ENCODE measurements at places on chromosomes 5 and 9. TPM values are rescaled to one million over a fixed set of nuclear protein-coding genes. Genes with fewer than 3 reads are reported as not detected.

DNA sequence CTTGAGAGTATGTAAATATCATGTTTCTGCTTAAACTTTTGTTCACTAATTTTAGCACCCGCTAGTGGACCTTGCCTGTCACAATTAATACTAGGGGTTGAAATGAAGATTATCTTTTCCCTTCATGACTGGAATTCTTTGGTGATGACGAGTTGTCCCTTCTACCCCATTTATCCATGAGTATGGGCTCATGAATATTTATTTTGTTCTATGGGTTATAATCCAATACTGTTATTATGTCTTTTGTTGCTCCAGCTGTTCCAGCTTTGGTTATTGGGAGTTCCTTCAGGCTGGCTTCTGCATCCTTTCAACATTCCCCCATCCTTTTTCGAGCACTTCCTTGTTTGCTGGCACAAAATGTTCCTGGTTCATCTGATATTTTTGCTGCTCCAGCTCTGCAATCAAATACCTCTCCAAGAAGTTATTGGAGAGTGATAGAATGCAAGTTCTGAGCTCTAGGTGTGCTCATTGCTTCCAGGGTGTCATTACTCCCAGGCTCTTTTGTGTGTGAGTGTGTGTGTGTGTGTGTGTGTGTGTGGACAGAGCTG, 19.7 kb upstream of the ARHGEF28 start:
- peaks cover 33% of the 10 kb centered on the region for H3K4me1 ChIP-seq
- H3K4me3 ChIP-seq: no peak overlapping the region
- no peaks in the 10 kb centered on the region for H3K27me3 ChIP-seq
- DNase-seq: no peak
- H3K27ac ChIP-seq: peak overlapping the region; percentile 54
- no peaks in the 10 kb centered on the region for H3K36me3 ChIP-seq

DNA sequence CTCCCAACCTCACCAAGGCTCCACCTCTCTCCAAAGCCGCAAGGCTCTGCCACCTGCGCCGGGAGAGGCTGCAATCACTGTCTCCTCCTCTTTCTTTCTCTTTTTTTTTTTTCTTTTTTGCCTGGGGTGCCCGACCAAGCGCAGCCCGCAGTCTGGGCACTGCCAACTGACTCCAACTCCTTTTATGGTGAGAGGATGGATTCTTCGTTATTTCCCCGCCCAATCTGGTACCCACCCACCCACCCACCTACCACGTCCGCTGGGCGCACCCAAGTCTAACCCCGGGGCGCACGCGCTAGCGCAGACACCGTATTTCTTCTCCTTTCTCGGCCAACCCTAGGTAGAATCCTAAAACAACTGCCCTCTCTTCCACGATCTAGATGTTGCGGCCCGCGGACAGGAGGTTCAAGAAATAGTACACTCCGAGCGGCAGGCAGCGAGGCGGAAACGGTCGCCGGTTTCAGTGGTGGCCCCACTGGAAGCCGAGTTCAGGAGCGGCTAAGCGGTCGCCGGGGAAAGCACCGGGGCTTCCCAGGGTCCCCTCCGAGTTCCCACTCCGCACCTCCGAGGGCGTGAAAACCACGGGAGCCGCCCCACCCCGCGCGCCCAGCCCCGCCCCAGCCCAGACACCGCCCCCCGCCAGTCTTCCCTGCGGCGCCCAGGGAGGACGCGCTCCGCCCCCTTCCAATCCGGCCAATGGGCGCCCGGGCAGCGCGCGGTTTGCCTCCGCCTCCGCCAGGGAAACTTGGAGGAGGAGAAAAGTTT, 385 bp upstream of the PTGER4 start:
- peak overlapping the region; percentile 90 for H3K4me3 ChIP-seq
- peaks cover 4% of the 10 kb centered on the region for H3K36me3 ChIP-seq
- peak overlapping the region; percentile 92 for H3K27ac ChIP-seq
- H3K4me1 ChIP-seq: peaks cover 39% of the 10 kb centered on the region
- H3K27me3 ChIP-seq: no peaks in the 10 kb centered on the region

DNA sequence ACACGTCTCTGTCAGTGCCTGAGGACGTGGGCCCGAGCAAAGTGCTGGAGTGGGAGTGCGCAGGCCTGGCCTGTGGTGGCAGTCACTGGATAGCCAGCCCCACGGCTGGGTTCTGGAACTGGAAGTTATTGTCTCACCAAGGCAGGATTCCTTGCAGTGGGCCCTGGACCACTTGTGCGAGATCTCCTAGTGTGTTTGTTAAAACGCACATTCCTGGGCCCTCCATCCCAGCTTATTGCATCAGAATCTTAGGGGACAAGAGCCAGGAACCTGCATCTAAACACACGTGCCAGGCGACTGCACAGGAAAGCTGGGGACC, 26.9 kb downstream of the PTPA start:
- peak overlapping the region; percentile 100 for H3K27ac ChIP-seq
- DNase-seq: no peak
- peaks cover 30% of the 10 kb centered on the region for H3K4me1 ChIP-seq
- no peaks in the 10 kb centered on the region for H3K27me3 ChIP-seq
- H3K4me3 ChIP-seq: no peak overlapping the region

DNA sequence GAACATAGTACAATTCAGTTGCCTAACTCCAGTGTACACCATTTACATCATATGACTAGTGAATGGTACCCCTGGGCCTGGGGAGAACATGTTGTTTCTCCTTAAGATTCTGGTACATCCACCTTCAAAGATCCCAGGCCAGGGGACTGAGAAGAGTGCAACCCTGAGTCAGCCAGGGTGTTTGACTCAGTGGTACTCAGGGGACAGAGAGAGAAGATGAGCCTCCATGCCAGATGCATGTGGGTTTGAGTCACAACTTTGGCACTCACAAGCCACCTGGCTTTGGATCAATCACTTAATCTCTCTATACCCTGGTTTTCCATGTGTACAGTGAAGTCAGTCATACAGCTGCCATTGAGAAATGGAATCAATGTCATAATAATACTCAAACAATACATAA, 53.7 kb downstream of the MAP1B start:
- H3K27me3 ChIP-seq: no peaks in the 10 kb centered on the region
- H3K4me1 ChIP-seq: peaks cover 7% of the 10 kb centered on the region
- no peaks in the 10 kb centered on the region for H3K36me3 ChIP-seq

DNA sequence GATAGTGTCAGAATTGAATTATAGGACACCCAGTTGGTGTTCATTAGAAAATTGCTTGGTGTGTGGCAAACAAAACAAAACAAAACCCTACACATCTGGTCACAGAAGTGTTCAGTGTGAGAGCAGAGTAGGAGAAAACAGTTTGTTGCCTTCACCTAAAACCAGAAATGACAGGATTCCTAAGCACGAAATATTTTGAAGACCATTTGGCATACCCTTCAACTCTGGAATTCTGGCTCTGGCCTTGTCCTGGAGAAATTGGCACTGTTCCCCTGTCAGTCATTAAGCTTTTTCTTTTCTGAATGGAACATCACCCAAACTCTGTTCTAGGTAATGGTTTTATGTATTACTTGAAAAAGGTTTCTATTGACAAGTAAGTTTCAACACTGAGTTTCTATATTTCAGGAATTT, 110.2 kb upstream of the PCA3 start:
- no peak for DNase-seq
- no peak overlapping the region for H3K27ac ChIP-seq
- H3K4me1 ChIP-seq: no peaks in the 10 kb centered on the region
- no peaks in the 10 kb centered on the region for H3K36me3 ChIP-seq

- peak; percentile 53 for DNase-seq
- H3K36me3 ChIP-seq: no peaks in the 10 kb centered on the region
- no peaks in the 10 kb centered on the region for H3K27me3 ChIP-seq
- H3K27ac ChIP-seq: no peak within 1 kb of the TSS
- peaks cover 4% of the 10 kb centered on the region for H3K4me1 ChIP-seq
- peak within 1 kb of the TSS; percentile 83 for H3K4me3 ChIP-seq
Observed at GRCh38 chr9:111661150-111661801, at the start of gene GNG10. TSS of gene GNG10 (plus strand) at chr9:111661605. CDS start at chr9:111661635, 30 bp downstream.

- H3K36me3 ChIP-seq: no peaks in the 10 kb centered on the region
- H3K4me3 ChIP-seq: no peak overlapping the region
- peaks cover 19% of the 10 kb centered on the region for H3K4me1 ChIP-seq
- DNase-seq: no peak
- no peaks in the 10 kb centered on the region for H3K27me3 ChIP-seq
- H3K27ac ChIP-seq: no peak overlapping the region
Observed at GRCh38 chr5:30343707-30344106, 849.8 kb upstream of the CDH6 start.

DNA sequence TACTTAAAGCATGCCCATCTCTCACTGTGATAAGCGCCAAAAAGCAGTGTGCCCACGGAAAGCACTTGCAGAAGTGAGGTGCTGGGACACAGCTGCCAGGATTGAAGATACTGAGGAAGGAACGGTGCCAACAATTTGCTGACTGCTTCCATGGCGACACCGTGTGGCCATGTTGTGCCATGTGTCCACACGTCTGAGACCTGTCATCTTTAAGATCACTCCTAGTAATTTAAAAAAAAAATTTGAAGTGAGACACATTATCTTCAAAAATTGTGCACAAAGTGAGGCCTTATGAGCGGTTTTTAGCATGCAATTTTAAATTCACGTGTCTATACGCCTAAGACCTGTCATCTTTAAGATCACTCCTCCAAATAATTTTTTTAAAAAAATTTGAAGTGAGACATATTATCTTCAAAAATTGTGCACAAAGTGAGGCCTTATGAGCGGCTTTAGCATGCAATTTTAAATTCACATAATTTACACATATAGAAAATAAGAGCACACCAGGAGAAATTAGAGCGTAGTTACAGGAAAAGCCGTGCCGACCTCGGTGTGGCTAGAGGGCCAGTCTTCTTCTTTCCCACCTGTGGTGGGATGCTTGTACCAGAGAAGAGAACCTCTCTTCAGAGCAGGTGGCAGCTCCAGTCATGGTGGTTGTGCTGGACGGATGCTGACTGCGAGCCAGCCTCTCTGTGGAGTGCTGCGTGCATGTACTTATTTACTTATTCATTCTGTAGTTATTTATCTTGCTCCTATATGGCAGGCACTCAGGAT, 21.4 kb upstream of the FLT4 start:
- H3K27ac ChIP-seq: no peak overlapping the region
- peaks cover 27% of the 10 kb centered on the region for H3K27me3 ChIP-seq
- H3K4me3 ChIP-seq: no peak overlapping the region
- no peaks in the 10 kb centered on the region for H3K4me1 ChIP-seq
- H3K36me3 ChIP-seq: no peaks in the 10 kb centered on the region

GRCh38 chr5:91443023-91443422, 59.9 kb upstream of the ARRDC3 start:
- H3K27me3 ChIP-seq: no peaks in the 10 kb centered on the region
- peak; percentile 77 for DNase-seq
- peak overlapping the region; percentile 57 for H3K27ac ChIP-seq
- H3K4me3 ChIP-seq: no peak overlapping the region
- peaks cover 17% of the 10 kb centered on the region for H3K4me1 ChIP-seq

GRCh38 chr5:131581702-131582101, 53.3 kb downstream of the RAPGEF6 start:
- H3K27ac ChIP-seq: no peak overlapping the region
- no peaks in the 10 kb centered on the region for H3K4me1 ChIP-seq
- no peaks in the 10 kb centered on the region for H3K27me3 ChIP-seq
- no peak overlapping the region for H3K4me3 ChIP-seq

DNA sequence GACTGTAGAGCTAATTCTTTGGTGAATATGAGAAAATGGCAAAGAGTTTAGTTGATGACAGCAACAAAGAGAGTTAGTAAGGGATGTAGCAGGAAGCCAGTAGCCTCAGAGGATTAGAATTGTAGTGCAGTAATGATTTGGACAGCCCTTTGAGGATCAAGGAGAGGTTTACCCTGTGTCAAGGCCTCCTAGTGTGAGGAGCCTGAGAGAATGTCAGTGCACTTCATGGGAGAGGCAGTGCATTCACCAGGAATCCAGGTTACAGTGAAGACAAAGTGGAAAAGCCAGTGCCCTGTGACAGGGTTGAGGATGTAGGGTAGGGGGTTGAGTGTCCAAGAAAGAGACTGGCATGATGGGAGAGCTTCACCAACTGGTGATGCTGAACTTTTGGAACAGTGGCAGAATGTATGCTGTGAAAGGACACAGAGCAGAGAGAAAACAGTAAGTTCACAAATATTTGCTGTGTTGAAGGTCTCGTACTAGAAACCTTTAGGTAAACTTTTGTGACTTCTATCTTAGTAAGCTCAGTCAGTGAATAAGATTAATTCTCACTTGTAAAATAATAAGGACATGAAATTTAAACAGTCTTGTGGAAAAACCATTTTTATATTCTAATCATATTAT, 27.3 kb downstream of the NLN start:
- H3K4me1 ChIP-seq: no peaks in the 10 kb centered on the region
- H3K27ac ChIP-seq: no peak overlapping the region
- H3K27me3 ChIP-seq: no peaks in the 10 kb centered on the region
- no peak for DNase-seq

GRCh38 chr5:948472-949274, 56.0 kb downstream of the TRIP13 start:
- H3K27me3 ChIP-seq: peaks cover 49% of the 10 kb centered on the region
- no peaks in the 10 kb centered on the region for H3K36me3 ChIP-seq

- no peaks in the 10 kb centered on the region for H3K27me3 ChIP-seq
- H3K36me3 ChIP-seq: no peaks in the 10 kb centered on the region
- no peak overlapping the region for H3K27ac ChIP-seq
- H3K4me3 ChIP-seq: no peak overlapping the region
- peaks cover 7% of the 10 kb centered on the region for H3K4me1 ChIP-seq
Observed at GRCh38 chr5:75574791-75575190, 36.5 kb upstream of the ANKDD1B start.

- no peak overlapping the region for H3K4me3 ChIP-seq
- no peaks in the 10 kb centered on the region for H3K4me1 ChIP-seq
- H3K36me3 ChIP-seq: no peaks in the 10 kb centered on the region
- DNase-seq: no peak
- H3K27me3 ChIP-seq: 0 out of 2 replicates have a peak, but pooled peaks cover 4% of the 10 kb centered on the region
Observed at GRCh38 chr5:51034222-51034901, 348.9 kb upstream of the ISL1 start.

DNA sequence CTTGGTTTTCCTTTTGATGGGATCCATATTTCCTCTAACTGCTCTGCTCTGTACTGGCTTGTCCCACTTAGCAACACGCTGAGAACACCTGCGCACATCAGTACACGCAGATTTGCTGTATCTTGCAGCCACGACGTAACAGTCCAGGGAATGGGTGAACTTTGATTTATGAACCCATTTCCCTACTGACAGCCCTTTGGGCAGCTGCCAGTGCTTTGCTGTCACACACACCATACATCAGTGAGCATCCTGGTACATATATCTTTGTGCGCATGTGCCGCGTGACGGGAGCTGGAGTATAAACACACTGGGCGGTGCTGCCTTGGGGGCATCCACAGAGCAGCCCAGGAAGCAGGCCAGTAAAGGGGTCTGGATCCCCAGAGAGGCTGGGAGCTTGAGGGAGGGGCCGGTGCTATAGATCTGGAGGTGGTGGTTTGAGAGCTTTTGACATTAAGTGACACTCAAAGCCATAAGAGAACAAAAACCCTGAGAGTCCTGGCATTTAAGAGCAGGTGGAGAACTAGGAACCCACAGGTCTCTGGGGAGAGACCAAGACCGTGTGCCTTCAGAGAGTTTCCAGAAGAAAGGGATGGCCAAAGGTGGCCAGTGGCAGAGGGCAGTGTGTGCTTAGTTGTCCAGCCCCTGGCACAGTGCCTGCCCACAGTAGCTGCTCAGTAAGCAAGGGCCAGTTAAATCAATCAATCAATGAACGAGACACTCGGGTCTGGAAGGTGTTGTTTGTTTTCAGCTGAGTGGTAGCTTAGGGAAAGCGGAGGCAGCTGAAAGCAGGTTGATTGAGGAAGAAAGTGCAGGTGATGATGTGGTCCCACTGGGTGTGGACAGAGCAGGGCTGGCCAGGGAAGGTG, 53.7 kb downstream of the LMX1B start:
- H3K27ac ChIP-seq: no peak overlapping the region
- H3K4me3 ChIP-seq: no peak overlapping the region
- no peak for DNase-seq
- H3K27me3 ChIP-seq: no peaks in the 10 kb centered on the region

Gene GFI1B
- not detected for total RNA-seq

Gene TLX3
- total RNA-seq: not detected

Gene ARSI
- total RNA-seq: 6.3 TPM

Gene IL3
- total RNA-seq: not detected

Gene BHMT2
- total RNA-seq: not detected

Measured in PC-3 (cell line).